ENCODE measurements at places on chromosomes 1 and 21. TPM values are rescaled to one million over a fixed set of nuclear protein-coding genes. Genes with fewer than 3 reads are reported as not detected.

Gene OPRD1
- not detected for total RNA-seq

Gene RHD
- total RNA-seq: not detected

Gene KCNE2
- not detected for total RNA-seq

Gene VTCN1
- 0.35 TPM for total RNA-seq

Gene PRELP
- not detected for total RNA-seq

Gene TAS1R1
- total RNA-seq: not detected

Gene LCE1F
- not detected for total RNA-seq

Gene KCNK1
- total RNA-seq: 13.4 TPM

Gene TRIM67
- not detected for total RNA-seq

Gene TCP10L
- not detected for total RNA-seq

Gene ABCG1
- total RNA-seq: 9.7 TPM

Gene PDPN
- 18.9 TPM for total RNA-seq

Gene LCA5L
- total RNA-seq: 0.42 TPM

Gene OR2L8
- total RNA-seq: not detected

Gene IL10
- total RNA-seq: not detected

Gene WNT2B
- total RNA-seq: 0.65 TPM

Gene HFM1
- 0.07 TPM for total RNA-seq

Gene LCE2A
- not detected for total RNA-seq

Gene CYP4B1
- total RNA-seq: 3.3 TPM

Gene LRRC8C
- 15.9 TPM for total RNA-seq

Gene LYPD8
- total RNA-seq: not detected

Gene STIL
- total RNA-seq: 5.4 TPM

Gene FMO4
- 2.0 TPM for total RNA-seq

Gene FGR
- not detected for total RNA-seq
